ENCODE measurements at places on chromosomes 1 and 21.

DNA sequence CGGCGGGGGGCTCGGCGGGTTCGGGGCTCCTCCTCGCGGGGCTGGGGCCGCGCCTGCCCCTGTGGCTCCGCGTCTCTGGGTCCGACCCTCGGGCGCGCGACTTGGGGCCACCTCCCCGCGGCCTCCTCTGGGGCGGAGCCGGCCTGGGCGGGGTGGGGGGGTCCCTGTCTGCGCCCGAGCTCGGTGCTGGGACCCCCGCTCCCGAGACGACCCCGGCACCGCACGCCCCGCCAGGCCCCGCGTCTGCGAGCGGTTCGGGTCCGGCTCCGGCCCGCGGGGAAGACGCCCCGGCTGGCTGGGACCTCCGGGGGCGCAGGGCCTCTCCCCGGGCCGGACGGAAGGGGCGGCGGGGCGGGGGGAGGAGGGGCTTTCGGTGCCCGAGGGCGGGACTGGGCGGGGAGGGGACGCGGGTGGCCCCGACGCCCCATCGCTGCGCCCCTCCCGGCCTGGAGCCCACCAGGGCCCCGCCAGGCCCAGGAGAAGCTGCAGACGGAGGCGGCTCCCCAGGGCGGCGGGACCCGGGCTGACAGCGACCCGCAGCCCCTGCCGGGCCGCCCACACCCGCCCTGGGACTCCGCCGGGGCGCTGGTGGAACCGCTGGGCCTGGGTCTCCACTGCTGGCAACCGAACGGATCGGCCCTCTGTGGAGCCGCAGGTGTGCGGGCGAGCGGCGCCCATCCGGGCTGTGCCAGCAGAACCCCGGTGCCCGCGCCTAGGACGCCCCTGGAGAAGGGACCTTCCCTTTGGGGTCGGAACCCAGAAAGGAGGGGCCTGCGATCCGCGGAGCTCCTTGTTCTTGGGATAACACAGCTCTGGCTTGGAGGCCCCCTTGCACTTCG lies 610 bp downstream of the COL6A2 start:
- DNase-seq, result no peak

DNA sequence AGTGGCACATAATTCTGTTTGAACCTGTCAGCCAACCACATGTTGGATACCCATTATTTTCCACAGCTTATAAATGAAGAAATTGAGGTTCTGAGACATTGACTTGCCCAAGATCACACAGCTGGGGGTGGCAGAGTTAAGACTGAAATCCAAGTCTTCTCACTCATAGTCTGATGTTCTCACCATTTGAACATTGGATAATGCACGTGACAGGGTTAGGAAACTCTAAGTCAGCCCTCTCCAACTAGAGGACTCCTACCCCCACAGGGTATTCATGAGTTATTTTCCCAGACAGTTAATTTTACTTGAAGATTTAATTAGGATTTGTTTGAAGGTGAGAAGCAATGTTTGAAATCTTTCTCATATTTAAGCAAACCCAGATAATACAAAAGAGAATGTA lies 38.1 kb upstream of the C1orf105 start:
- no peak for DNase-seq

- no peak for DNase-seq
These were observed 11.5 kb downstream of the RAP1GAP start for GRCh38 chr1:21657456-21658190.

DNA sequence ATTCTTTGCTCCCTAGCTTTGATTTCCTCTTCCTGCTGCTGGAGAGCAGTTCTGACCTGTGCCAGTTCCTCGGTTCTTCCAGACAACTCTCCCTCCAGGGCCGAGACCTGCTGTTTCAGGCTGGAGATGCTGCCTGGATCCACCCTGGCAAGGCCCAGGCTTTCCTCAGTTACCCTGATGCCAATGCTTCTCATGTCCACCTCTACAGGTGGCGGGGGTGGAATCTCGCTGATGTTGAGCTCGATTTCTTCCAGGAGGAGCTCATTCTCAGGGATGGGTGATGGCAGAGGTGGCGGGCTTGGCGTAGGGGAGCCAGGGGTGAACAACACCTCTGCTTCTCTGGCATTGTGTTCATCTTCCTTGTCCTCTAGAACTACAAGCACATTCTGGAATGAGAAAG lies 45.3 kb downstream of the KANK4 start:
- no peak for DNase-seq

DNA sequence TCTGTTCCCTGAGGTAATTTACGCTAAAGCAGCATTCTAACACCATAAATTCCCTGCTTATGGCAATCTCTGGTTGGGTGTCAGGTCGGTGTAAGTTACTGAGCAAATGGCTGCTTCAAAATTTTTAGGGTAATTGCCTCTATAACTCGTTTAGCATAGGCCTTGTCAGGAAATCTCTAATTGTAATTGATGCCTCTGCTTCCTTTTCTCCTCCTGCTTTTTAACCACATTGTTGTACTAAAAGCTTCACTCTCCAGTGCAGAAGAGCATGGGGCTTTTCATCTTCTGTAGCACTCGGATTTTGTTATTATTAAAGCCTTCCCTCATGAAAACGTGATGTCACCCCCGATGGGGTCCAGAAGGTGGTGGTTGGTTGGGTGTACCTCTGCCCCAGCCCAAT lies 141.6 kb upstream of the NBPF11 start:
- no peak for DNase-seq

GRCh38 chr1:228747301-228747935 lies 12.1 kb downstream of the RHOU start:
- no peak for DNase-seq

- DNase-seq, result no peak
These were observed 137.8 kb downstream of the GLIS1 start for GRCh38 chr1:53601031-53601745.

DNA sequence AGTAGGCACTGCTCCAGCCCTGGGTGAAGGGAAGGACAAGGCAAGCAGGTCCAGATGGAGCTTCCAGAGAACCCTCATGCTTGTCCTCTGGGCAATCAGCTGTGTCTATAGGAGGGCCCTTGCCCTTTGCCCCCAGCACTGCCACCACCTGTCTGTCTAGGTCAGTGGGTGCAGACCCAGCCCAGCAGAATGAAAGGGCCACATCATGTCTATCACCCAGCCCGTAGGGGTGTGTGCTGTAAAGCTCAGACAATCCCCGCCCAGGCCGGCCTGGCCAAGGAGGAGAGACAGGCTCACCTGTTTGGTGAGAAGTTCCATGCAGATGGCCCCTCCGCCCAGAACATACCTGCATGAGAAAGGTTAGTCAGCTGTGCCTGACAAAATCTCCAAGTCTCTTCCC lies 7.0 kb downstream of the UBE2Q1 start:
- no peak for DNase-seq

DNA sequence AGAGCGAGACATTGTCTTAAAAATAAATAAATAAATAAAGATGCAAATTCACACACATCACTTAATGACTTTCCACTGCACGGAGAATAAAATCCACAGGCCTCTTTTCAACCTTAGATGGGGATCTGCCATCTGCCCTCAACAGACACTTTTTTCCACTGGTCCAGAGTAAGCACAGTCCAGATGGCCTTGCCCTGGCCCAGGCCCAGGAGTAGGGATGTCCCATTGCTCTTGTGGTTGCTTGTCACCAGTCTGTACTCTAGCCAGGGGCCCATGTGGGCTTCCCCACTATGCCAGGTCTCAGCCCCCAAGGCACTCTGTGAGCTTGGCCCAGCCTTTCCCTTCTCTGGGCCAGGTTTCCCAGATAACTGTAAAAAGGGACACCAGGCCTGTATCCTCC lies 17.4 kb downstream of the PLOD1 start:
- no peak for DNase-seq

Data from stimulated activated CD4-positive, alpha-beta T cell treated with anti-CD3 and anti-CD28 coated beads, Interleukin-1b, Interleukin-23, amount 100 ng/mL, for 1 hour (primary cell).